ENCODE measurements at places on chromosomes 5 and 9. TPM values are rescaled to one million over a fixed set of nuclear protein-coding genes. Genes with fewer than 3 reads are reported as not detected.

ANKRD18A gene
- total RNA-seq, result 9.6 TPM

PCDHA1 gene
- total RNA-seq, result not detected

SPINK13 gene
- total RNA-seq, result not detected

TOR4A gene
- total RNA-seq, result 37.1 TPM

EDIL3 gene
- total RNA-seq, result 17.6 TPM

ELL2 gene
- 68.5 TPM for total RNA-seq

PTGS1 gene
- total RNA-seq, result 61.2 TPM

PCDHA11 gene
- total RNA-seq, result 0.08 TPM

AP3S1 gene
- total RNA-seq, result 88.8 TPM

CANX gene
- 707 TPM for total RNA-seq

SLC25A46 gene
- 34.5 TPM for total RNA-seq

IFT74 gene
- 6.0 TPM for total RNA-seq

CD180 gene
- total RNA-seq, result not detected

SLC27A6 gene
- not detected for total RNA-seq

HTR1A gene
- total RNA-seq, result not detected

SLIT3 gene
- total RNA-seq, result 26.4 TPM

GOLGA2 gene
- 69.6 TPM for total RNA-seq

ANKHD1 gene
- 140 TPM for total RNA-seq

GNA14 gene
- 0.15 TPM for total RNA-seq

INSYN2B gene
- 0.28 TPM for total RNA-seq

GABRA6 gene
- not detected for total RNA-seq

ORM1 gene
- 3.5 TPM for total RNA-seq

CXXC5 gene
- total RNA-seq, result 85.0 TPM

RNF183 gene
- not detected for total RNA-seq

TTC1 gene
- total RNA-seq, result 67.6 TPM

NDST1 gene
- 142 TPM for total RNA-seq

C5orf46 gene
- not detected for total RNA-seq

FRMPD1 gene
- total RNA-seq, result 0.21 TPM

PCDHGC3 gene
- 54.1 TPM for total RNA-seq

ANKS6 gene
- total RNA-seq, result 19.6 TPM

UBE2QL1 gene
- not detected for total RNA-seq

NMUR2 gene
- total RNA-seq, result not detected

LCN9 gene
- not detected for total RNA-seq

CD14 gene
- total RNA-seq, result 2.5 TPM

MED10 gene
- total RNA-seq, result 34.0 TPM

ANKRD31 gene
- total RNA-seq, result not detected

C5orf34 gene
- 6.3 TPM for total RNA-seq

TMEM252 gene
- total RNA-seq, result not detected

JAKMIP2 gene
- not detected for total RNA-seq

PCDHGA1 gene
- total RNA-seq, result 0.92 TPM

C9 gene
- total RNA-seq, result 0.05 TPM

BTNL3 gene
- not detected for total RNA-seq

ANKRD34B gene
- 0.10 TPM for total RNA-seq

IL5 gene
- not detected for total RNA-seq

PAEP gene
- not detected for total RNA-seq

HAPLN1 gene
- 0.13 TPM for total RNA-seq

SLC6A18 gene
- not detected for total RNA-seq

GADD45G gene
- total RNA-seq, result 1.2 TPM

PCDHB8 gene
- total RNA-seq, result 7.6 TPM

NPR3 gene
- 0.10 TPM for total RNA-seq

PCDHGA3 gene
- total RNA-seq, result not detected

PCDH1 gene
- 9.0 TPM for total RNA-seq

SH3TC2 gene
- total RNA-seq, result 0.33 TPM

KCNMB1 gene
- total RNA-seq, result not detected

CCDC112 gene
- 5.6 TPM for total RNA-seq

KIF24 gene
- 7.2 TPM for total RNA-seq
